ENCODE measurements at places on chromosomes 6 and 20.

- no peak for DNase-seq
Observed at GRCh38 chr6:149336609-149336928, 19.1 kb downstream of the TAB2 start.

DNA sequence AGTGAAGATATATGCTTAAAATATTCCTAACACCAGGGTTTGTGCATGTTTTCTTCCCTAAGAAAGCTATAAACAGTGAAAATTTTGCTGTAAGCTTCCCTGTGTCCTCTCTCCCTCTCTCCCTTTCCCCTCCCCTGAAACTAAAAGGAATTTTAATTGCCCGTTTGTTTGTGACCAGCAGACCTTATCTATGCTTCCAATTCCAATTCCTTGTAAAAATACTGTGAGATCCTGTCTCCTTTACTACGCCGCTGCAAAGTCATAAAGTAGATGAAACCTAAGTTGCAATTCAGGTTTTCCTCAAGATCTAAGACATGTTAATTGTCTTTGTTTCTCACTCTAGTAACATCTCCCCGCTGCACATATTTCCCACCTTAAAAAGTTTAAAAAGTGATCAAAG is 82.3 kb downstream of the DNAH8 start:
- DNase-seq = no peak

DNA sequence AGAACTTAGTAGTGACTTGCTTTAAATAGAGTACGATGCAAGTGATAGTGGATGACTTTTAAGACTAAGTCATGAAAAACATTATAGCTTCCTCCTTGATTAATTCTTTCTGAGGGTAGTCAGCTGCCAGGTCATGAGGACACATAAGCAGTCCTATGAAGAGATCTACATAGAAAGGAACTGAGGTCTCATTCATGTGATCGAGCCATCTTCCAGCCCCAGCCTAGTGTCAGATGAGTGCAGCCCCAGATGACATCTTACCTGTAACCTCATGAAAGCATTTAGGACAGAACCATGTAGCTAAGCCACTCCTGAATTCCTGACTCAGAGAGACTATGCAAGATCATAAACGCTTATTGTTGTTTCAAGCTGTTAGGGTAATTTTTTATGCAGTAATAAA is 67.7 kb downstream of the AK9 start:
- no peak for DNase-seq

DNA sequence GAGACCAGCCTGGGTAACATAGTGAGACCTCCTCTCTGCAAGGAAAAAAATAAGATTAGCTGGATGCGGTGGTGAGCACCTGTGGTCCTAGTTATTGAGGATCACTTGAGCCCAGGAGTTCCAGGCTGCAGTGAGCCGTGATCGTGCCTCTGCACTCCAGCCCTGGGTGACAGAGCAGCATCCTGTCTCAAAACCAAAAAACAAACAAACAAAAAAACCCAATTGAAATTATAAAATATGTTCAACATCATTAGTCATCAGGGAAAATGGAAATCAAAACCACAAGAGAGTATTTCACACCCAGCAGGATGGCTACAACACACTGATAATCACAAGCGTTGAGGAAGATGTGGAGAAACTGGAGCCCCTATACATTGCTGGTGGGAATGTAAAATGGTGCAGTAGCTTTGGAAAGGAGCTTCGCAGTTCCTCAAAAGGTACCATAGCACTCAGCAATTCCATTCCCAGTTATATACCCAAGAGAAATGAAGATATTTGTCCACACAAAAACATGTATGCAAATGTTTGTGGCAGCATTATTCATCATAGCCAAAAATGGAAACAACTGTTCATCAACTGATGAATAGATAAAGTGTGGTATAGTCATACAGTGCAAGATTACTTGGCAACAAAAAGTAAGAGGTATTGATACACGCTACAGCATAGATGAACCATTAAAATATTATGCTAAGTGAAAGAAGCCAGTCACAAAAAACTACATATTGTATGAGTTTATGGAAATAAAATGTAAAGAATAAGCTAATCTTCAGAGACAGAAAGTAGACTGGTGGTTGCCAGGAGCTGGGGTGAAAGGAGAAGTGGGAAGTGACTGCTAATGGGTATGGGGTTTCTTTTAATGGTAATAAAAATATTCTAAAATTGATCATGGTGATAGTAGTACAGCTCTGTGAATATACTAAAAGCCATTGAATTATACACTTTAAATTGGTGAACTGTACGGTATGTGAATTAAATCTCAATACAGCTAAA is 38.7 kb upstream of the RIPOR2 start:
- no peak for DNase-seq

DNA sequence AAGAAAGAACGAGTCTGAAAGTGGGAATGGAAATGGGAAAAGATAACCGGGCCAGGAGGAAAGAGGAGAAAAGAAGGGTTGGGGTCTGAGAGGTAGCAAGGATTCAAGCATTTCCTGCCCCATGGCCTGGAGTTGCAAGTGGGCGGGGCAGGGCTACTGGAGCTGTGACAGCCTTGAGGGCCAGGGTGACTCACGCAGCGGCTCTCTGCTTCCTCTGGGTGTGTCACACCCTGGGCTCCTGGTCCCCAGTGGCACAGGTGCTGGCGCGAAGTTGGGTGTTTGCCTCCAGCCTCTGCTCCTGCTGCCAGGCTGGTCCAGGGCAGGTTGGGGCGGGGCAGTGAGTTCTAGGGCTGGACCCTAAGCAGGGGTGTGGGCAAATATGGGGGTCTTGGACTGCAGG is 3.3 kb upstream of the ULBP3 start:
- DNase-seq = no peak
